Effector CD4-positive, alpha-beta T cell (primary cell): ENCODE measurements at places on chromosomes 2 and 18.

DNA sequence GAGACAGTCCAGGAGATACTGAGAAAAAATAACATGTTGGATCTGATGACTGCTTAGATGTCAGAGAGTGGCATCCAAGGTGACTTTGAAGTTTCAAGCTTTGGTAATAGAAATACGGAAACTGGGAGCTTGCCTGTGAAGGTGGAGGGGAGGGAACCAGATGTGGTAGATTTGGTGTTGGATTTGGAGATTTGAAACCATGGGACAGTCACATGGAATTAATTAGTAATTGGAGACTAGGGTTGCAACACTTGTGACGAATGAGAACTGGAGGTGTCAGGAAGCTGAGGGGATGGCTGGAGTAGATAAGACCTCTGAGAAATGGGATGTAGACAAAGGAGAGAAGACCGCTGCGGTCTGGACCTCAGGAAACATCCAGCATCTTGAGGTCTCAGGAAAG is 46.7 kb downstream of the RPL37A start:
- no peak for DNase-seq

DNA sequence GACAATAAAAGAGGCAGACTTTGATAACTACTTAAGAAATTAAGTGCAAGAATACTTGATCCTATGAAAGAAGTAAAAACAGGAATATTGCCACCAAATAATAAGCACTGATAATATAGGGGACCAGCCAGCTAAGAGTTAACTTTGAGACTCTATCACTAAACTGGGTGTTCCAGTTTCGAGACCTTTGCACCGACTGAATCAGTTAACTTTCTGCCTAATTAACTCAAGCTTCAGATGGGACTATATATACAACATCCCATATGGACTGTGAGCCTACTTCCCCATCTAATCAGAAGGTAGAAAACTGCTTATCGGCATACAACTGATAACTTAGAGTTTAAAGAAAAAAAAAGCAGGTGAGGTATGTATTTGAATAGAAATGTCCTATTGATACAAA is 25.8 kb upstream of the SLC9A2 start:
- no peak for DNase-seq

GRCh38 chr18:25614168-25614567 is 262.2 kb upstream of the ZNF521 start:
- DNase-seq, result no peak

GRCh38 chr2:221254299-221254698 is 317.8 kb downstream of the EPHA4 start:
- no peak for DNase-seq

DNA sequence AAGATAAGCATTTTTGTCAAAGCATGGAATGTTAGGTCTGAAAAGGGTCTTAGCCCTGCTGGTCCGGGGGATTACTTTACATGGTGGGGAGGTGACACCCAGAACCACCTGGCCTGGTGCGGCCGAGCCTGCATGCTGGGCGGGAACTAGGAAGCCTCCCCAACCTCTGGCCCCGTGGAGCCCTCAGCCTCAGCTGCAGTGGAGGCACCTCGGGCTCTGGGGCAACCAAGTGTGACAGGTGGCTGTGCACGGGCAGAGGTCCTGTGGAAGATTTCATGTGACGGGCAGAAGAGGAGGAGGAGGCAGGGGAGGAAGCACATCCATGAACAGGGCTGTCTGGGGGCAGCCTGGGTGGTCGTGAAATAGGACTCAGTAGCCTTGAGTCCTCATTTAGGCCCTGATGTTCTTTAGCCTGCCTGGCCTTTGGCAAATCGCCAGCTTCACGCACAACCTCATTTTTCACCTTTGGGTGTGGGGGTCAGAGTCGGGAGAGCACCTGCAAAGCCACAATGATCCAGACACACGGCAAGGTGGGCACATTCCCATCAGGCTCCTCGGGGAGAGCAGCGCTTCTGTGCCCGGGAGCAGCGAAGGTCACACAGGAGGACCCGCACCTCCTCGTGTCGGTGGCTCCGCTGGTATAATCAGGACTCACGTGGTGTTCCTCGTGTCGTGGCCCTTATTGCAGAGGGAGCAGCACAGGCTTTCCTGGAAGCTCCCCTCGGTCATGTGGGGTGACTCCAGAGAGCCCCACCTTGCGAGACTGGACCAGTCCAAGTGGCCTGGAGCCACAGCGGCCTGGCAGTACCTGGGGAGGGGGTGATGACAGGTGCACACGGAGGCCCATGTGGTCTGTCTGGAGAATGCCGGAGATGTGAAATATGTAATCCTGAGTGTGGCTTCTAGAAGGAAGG is 13.9 kb downstream of the CNDP2 start:
- DNase-seq, result no peak

- DNase-seq, result no peak
Observed at GRCh38 chr2:2636813-2637212, 305.7 kb upstream of the MYT1L start.

DNA sequence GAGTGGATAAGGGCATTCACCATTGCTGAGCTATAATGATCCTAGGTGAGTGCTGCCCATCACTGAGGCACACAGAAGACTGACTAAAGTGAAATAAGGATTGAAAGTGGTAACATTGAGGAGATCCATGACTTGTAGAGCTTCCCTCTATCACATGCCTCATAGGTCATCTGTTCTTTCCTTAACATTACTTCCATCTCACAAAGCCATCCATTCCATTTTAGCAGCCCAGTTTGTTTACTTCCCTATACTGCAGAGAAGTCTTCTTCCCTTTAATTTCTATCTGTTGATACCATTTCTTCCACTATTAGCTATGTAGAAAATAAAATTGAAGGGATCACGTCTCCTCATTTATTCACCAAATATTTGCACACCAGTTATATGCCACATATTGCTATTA is 32.1 kb downstream of the ME2 start:
- DNase-seq, result no peak

DNA sequence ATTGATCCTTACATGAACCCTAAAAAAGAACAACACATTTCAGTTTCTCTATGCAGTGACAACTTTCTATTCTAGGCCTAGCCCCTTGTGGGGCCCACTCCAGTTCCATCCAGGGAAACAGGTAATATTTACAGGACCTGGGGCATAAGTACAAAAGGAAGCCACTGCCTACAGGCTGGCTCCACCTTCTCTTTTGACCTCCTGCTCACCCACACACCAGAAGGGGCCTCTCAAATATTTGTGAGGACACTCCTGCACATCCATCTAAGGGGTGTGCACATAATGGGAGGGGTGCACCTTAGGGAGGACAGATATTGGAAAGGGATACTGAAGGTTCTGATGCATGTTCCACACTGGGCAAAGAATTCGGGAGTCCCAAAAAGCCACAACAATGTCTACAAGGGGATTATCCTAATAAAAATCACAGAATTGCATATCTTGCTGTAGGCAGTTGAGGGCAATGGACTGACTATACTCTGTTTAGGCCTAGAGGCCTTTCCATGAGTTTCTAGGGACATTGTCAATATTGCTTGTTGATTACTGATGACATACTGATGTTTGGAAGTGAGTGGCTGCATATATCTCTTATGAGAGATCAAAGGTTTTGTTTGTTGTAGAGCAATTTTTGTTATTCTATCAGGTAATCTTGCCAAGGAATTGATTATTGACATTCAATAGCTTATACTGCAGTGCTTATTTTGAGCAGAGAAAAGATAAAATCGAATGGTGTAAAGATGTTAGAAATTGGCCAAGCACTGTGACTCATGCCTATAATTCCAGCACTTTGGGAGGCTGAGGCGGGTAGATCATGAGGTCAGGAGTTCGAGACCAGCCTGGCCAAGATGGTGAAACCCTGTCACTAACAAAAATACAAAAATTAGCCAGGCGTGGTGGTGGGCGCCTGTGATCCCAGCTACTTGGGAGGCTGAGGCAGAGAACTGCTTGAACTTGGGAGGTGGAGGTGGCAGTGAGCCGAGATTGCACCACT is 23.8 kb upstream of the HNRNPA3 start:
- no peak for DNase-seq

GRCh38 chr2:190435031-190435670 is 27.0 kb downstream of the MFSD6 start:
- DNase-seq, result no peak

- DNase-seq, result no peak
Observed at GRCh38 chr2:171531836-171532450, 9.7 kb downstream of the CYBRD1 start.

- DNase-seq, result no peak
Observed at GRCh38 chr2:55999790-56000189, 76.2 kb upstream of the EFEMP1 start.

- no peak for DNase-seq
Observed at GRCh38 chr2:42980764-42981416, 188.5 kb upstream of the HAAO start.

DNA sequence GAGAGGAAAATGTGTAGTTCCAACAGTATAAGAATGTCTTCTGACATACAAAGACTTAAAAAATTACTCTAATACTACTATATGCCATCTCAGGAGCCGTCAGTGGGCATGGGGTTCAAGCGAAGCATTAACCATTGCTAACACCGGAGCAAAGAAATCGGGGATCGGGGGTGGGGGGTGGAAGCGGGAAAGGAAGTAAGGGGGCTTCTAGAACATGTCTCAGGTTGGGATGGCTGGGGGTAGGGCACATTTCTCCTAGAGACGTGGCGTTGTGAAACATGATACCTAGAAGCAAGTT is 702 bp downstream of the LMAN1 start:
- no peak for DNase-seq

- no peak for DNase-seq
Observed at GRCh38 chr18:72375618-72376017, 168.5 kb downstream of the CBLN2 start.

DNA sequence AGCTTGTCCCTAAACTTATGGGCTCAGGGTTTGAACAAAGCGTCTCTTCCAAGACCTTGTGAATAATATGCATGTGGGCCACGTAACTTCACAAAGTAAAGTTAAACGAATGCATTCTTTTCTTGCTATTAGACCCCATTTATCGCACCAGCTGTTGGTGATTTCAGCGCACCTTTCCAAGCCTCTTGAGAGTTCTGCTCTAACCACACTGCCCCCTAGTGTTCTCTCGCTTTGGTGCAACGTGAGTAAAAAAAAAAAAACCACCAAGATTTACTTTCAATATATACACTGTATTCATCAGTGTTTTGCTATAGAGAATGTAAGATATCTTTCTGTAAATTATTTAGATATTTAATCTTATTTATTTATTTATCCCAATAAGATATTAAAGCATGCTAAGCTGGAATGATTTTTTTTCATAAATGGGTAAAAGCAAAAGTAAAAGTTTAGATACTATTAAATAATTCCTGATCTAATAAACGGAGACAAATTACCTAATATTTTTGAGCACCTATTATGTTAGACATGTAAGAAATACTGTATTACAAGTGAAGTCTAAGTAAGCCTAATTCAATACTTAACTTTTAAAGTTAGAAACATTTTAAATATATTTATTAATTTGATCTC is 459.5 kb downstream of the DLGAP1 start:
- DNase-seq, result peak; percentile 13

GRCh38 chr2:203534621-203535077 is 452 bp downstream of the RAPH1 start:
- peak; percentile 19 for DNase-seq

GRCh38 chr2:45287045-45287444 is 277.8 kb upstream of the SIX2 start:
- no peak for DNase-seq

DNA sequence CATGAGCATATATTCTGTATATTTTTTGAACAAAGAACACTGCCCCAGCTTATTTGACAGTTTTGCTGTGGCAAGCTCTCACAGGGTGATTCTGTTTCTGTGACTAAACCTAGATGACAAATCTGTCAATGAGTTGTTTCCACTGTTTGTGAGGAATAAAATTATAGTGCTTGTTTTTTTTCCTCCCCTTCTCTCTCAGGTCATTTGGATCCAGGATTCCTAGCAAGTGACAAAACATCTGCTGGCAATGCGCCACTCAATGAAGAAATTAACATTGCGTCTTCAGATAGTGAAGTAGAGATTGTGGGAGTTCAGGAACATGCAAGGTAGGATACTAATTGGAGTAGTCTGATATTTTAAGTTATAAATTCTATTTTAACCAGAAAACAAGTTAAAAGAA is 149.3 kb downstream of the HAUS1 start:
- no peak for DNase-seq

DNA sequence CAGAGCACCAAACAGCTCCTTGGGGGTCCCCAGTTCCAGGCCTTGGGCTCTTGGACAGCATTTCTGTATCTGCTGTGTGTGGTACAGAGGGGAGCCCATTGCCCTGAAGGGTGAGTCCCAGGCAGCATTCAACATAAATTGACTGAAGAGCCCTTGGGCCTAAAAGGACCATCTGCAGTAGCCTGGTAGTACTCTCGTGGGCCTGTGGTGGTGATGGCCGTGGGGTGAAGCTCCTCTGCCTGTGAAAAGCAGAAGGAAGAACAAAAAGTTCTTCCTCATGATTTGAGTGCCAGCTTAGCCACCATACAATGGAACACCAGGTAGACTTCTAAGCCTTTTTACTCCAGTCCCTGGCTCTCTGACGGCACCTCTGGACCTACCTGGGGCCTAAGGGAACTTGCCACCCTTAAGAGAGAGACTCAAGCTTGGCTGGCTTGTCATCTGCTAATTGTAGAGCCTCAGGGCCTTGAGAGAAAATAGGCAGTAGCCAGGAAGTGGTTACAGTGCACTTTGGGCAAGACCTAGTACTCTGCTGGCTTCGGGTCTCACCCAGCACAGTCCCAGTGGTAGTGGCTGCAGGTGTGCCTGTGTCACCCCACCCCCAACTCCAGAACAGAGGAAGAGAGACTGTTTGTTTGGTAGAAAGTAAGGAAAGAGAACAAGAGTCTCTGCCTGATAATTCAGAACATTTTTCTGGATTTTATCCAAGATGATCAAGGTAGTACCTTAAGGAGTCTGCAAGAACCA is 84.6 kb upstream of the CERS6 start:
- no peak for DNase-seq

GRCh38 chr2:222796413-222797103 is 64.3 kb upstream of the ACSL3 start:
- DNase-seq, result no peak
